LHCN-M2 (cell line): ENCODE measurements at places on chromosomes 4 and X. TPM values are rescaled to one million over a fixed set of nuclear protein-coding genes. Genes with fewer than 3 reads are reported as not detected.

Gene PCDH19
- not detected in 2 replicates for total RNA-seq

Gene STATH
- total RNA-seq: not detected in 2 replicates

Gene GLRA3
- total RNA-seq: not detected in 2 replicates

Gene ENAM
- 0.06 TPM in 2 replicates for total RNA-seq

Gene COL4A6
- total RNA-seq: 0.75 and 0.83 TPM in 2 replicates

- DNase-seq: peak; percentile 13
Measured at GRCh38 chr4:84159762-84160161, 339.3 kb downstream of the NKX6-1 start.

- no peak for DNase-seq
Measured at GRCh38 chr4:164307262-164307661, 446.7 kb upstream of the SMIM31 start.

- DNase-seq: no peak
Measured at GRCh38 chr4:81648576-81649275, 177.0 kb upstream of the RASGEF1B start.

- peak; percentile 61 for DNase-seq
Measured at GRCh38 chr4:1711571-1712215, 426 bp downstream of the SLBP start.

DNA sequence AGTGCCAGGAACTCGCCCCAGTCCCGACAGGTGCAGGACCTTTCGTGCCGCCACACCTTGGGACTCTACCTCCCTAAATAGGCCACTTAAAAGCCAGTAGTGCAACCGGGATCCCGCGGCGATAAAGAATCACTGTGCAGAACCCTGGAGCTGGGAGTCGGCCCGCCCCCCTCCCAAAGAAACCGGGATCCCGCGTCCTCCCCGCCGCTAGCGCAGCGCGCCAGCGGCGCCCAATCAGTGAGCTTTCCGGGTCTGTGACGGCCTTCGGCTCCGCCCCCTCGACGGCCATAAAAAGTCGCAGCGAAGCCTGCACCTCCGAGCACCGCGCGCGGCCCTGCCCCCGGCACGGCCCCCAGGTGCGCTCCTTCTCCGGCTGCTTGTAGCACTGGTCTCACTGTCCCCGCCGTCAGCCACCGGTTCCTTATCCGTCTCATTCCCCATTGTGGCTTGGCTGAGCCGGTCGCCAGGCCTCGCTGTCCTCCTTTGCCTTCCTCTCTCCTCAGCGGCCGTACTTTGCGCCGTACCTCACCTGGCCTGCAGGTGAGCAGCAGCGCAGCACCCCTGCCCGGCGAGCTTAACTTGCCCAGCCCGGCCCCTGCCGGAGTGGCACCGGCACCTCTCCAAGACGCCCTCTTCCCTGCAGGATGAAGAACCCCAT lies at the start of gene LRAT:
Gene LRAT, plus strand, starts transcription at position 318 of the 658 bp plus-strand sequence. Its CDS starts 327 bp downstream, at position 645.
- DNase-seq: no peak

- DNase-seq: no peak
Measured at GRCh38 chr4:18798123-18798522, 776.6 kb upstream of the LCORL start.

DNA sequence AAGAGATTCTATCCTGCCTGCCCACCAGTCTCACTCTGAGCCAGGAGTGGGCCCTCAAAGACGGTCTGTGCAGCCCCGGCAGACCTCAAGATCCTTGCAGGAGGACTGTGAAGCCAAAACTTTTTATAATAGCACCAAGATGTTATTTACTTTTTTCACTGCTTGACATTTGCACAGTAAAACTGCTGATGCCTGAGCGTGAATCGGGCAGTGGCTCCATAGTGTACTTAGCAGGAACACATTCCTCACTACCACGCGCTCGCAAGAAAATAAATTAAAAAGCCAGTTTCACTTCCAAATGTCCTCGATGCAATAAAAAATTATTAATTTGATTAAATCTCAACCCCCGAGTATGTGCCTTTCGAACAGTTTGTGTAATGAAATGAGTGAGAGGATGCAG lies 22.5 kb downstream of the GPM6B start:
- no peak for DNase-seq

- DNase-seq: no peak
Measured at GRCh38 chr4:164617911-164618310, 136.0 kb upstream of the SMIM31 start.

DNA sequence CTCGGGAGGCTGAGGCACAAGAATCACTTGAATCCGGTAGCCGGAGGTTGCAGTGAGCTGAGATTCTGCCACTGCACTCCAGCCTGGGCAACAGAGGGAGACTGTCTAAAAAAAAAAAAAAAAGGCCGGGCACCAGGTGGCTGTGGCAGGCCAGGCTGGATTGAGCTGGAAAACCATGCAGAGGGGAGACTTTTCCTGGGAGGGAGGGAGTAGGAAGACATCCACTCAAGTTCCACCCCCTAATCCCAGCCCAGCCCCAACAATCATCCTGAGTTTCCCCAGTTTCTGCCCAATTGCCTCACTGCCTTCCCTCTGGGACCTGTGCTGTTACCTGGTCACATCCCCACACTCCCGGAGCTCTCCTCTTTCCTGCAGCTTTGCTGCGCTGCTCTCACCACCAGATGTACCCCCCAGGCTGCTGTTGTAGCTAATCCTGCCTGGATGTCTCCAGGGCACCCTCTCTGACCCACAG lies 9.0 kb upstream of the TSPYL2 start:
- DNase-seq: no peak

DNA sequence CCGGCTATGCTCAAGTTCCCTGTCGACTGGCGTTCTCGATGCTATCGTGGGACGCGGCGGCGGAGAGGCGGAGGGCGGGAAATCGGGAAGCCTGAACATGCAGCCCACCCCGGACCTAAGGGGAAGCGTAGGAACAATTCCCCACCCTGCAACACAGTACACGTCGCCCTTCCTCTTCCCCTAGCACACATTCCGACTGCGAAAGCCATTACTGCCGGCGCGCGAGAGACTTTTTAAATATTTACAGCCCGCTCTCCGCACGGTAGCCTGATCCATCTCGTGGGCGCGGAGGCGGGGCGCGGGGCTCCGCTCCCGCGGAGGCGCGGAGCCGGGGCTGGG lies 48.1 kb upstream of the BCOR start:
- no peak for DNase-seq

GRCh38 chrX:35351795-35352483 lies 409.3 kb downstream of the FAM47B start:
- no peak for DNase-seq
